Activated CD8-positive, alpha-beta T cell treated with anti-CD3 and anti-CD28 coated beads, Interleukin-2, amount 10 ng/mL, durations not matched to agents 7 days and 5 days (primary cell): ENCODE measurements at places on chromosomes 3 and 15. TPM values are rescaled to one million over a fixed set of nuclear protein-coding genes. Genes with fewer than 3 reads are reported as not detected.
A peak's percentile ranks its signal among the peaks of the same experiment; 100 is the strongest.

CFAP92 gene
- total RNA-seq: 0.26 TPM

GRCh38 chr15:39459548-39459947 lies 121.3 kb upstream of the THBS1 start:
- DNase-seq: no peak
- no peaks in the 10 kb centered on the region for H3K36me3 ChIP-seq
- H3K4me3 ChIP-seq: no peak overlapping the region
- no peak overlapping the region for H3K27ac ChIP-seq
- no peaks in the 10 kb centered on the region for H3K4me1 ChIP-seq
- H3K27me3 ChIP-seq: peaks cover 5% of the 10 kb centered on the region

GRCh38 chr3:183833516-183833915 lies 8.1 kb upstream of the MAP6D1 start:
- H3K36me3 ChIP-seq: peaks cover 8% of the 10 kb centered on the region
- H3K4me1 ChIP-seq: no peaks in the 10 kb centered on the region
- no peak overlapping the region for H3K4me3 ChIP-seq
- DNase-seq: no peak
- H3K27ac ChIP-seq: no peak overlapping the region

GRCh38 chr3:119861681-119862080 lies 79.8 kb downstream of the NR1I2 start:
- no peak overlapping the region for H3K4me3 ChIP-seq
- H3K27ac ChIP-seq: no peak overlapping the region
- DNase-seq: no peak

DNA sequence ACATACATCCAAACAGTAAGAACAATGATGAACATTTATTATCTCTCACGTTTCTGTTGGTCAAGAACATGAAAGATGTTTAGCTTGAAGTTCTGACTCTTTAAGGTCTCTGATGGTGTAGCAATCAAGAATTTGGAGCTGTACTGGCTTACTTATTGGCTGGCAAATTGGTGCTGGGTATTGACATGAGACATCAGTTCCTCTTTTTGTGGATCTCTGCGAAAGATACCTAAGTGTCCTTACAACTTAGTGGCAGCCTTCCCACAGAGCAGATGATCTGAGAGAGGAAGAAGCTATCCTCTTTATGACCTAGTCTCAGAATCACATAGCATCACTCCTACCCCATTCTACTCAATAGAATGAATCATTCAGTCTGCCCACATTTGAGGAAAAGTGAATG lies 309.8 kb upstream of the DCBLD2 start:
- H3K27ac ChIP-seq: no peak overlapping the region
- no peaks in the 10 kb centered on the region for H3K4me1 ChIP-seq
- no peak for DNase-seq
- H3K36me3 ChIP-seq: no peaks in the 10 kb centered on the region
- H3K4me3 ChIP-seq: no peak overlapping the region

- H3K4me3 ChIP-seq: peak within 1 kb of the TSS; percentile 88
- H3K27ac ChIP-seq: peak within 1 kb of the TSS; percentile 92
- H3K4me1 ChIP-seq: peaks cover 32% of the 10 kb centered on the region
- no peaks in the 10 kb centered on the region for H3K27me3 ChIP-seq
- peaks cover 11% of the 10 kb centered on the region for H3K36me3 ChIP-seq
Measured at GRCh38 chr15:56243163-56244037, at the start of gene RFX7. RFX7 (minus strand) TSS chr15:56243879; CDS start chr15:56243285, 594 bp downstream.

- H3K27me3 ChIP-seq: peaks cover 66% of the 10 kb centered on the region
- no peak overlapping the region for H3K27ac ChIP-seq
- no peak for DNase-seq
Measured at GRCh38 chr3:45796902-45797637, 734 bp upstream of the SLC6A20 start.

CPN2 gene
- not detected for total RNA-seq

TRPM1 gene
- not detected for total RNA-seq

DNA sequence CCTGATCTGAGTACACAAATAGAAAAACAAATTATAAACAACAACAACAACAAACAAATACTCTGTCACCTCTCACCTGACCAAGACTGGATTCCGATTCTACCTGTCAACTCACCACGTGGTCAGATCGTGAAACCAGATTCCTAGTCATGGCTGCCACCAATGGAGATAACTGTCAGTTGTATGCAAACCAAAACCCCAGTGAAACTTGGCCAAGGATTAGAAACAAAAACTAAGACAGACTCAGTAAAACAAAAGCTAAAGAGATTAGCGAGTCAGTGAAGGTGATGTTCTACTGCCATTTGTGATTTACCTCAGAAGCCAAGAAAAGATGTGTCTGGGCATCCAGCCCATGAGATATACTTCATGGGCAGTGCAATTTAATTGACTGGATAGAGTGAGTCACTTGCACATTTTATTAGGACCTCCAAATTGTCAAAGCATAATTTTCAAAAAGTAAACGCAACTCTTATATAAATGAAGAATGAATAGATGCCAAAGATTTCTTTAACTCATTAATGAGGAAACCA lies 31.1 kb downstream of the PHLDB2 start:
- no peak for DNase-seq
- no peak overlapping the region for H3K4me3 ChIP-seq
- no peaks in the 10 kb centered on the region for H3K4me1 ChIP-seq
- H3K27ac ChIP-seq: no peak overlapping the region
- H3K36me3 ChIP-seq: no peaks in the 10 kb centered on the region
- H3K27me3 ChIP-seq: no peaks in the 10 kb centered on the region

GRCh38 chr15:29611057-29611456 lies 211.2 kb downstream of the TJP1 start:
- no peaks in the 10 kb centered on the region for H3K4me1 ChIP-seq
- no peaks in the 10 kb centered on the region for H3K27me3 ChIP-seq
- no peak overlapping the region for H3K27ac ChIP-seq
- no peak for DNase-seq

DNA sequence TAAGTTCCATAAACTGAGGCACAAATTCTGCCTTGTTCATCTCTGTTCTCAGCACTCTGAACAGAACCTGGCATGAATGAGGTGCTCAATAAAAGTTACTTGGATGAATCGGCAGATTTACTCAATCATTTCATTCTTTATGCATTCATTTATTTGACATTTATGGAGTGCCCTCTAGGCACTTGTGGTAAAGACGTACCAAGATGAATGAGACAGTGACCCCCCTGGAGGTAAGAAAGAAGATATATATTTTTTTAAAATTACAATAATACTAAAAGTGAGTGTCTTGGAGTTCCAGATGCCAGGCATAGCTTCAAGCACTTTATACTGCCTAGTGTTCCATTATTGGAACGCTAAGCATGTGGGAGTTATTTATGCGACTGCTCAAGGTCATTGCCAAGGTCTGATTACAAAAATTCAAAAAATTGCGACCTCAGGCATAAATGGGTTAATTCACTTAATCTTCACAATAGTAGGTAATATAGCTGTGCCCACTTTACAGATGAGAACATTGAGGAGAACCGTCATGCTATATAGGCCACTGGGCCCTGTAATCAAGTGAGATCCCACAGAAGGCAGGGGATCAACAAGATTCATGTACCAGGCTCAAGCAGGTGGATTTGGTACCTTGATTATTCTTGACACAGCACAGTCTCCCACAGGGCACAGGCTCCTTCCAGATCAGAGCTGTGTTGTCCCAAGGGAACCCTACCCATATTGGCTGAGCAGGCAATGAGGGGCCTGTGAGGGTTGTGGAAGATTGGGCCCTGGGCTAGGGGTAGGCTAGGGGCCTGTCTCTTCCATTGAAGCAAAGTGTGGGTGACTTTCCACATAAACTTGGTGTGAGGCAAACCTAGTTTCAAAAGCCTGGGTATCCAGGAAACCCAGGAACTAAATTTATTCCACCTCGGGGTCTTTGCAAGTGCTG lies 10.7 kb downstream of the XIRP1 start:
- H3K4me3 ChIP-seq: peak overlapping the region; percentile 32
- peak overlapping the region; percentile 8 for H3K27ac ChIP-seq
- no peaks in the 10 kb centered on the region for H3K27me3 ChIP-seq
- no peaks in the 10 kb centered on the region for H3K36me3 ChIP-seq

DPPA2 gene
- total RNA-seq: not detected

RGMA gene
- not detected for total RNA-seq

MINAR1 gene
- total RNA-seq: 0.57 TPM

TERB2 gene
- total RNA-seq: not detected

THRB gene
- total RNA-seq: not detected

EXD1 gene
- total RNA-seq: not detected

DNA sequence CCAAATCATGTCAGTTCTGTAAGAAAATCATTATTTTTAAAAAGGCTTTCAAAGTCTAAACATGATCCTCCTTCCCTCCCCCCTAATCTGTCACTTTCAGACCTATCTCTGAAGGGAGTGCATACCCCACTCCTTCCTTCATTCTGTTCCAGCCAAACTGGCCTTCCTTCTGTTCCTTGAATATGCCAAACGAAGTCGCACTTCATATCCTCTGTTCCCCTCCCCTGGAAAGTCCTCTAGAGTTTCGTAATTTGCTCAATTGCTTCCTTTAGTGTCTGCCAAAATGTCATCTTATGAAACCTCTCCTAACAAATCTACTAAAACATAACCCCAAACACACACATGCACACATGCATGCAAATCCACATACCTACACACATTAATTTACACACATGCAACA lies 69.5 kb upstream of the TUSC7 start:
- H3K4me1 ChIP-seq: no peaks in the 10 kb centered on the region
- no peak for DNase-seq
- no peaks in the 10 kb centered on the region for H3K36me3 ChIP-seq
- H3K4me3 ChIP-seq: no peak overlapping the region

- H3K36me3 ChIP-seq: no peaks in the 10 kb centered on the region
- no peak for DNase-seq
- H3K27ac ChIP-seq: no peak overlapping the region
Measured at GRCh38 chr3:141174674-141175073, 57.0 kb upstream of the PXYLP1 start.

DNA sequence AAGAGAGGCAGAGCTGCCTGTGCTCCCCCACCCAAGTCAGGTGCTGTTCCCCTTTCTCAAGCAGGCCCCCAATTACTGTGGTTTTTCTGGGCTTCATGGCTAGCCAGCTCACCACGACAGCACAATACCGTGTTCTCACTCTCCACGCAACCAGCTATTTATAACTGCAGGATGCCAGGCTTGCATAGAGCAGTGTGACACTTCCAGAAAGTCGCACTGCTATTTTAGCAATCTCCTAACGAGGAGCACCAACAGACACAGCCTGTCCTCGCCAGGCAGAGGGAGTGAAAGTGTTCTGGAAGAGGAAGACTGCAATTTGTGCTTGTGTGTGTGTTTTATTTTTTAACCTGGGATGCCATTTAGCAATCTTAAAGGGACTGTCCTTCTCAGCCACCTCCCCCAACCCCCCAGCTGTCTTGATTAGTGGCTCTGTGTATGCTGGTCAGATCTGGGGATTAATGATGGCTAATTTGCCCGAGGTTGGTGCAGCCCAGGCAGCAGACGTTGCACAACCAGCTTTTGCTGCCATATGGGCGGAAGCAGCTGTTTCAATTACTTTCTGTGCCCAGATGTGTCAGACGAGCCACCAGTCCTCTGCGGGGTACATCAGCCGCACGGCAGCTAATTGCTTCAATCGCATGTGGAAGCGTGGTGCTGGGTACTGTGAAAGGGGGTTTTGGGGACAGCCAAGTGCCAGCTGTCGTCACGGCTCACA lies 268.0 kb upstream of the ARRDC4 start:
- no peak overlapping the region for H3K4me3 ChIP-seq
- no peaks in the 10 kb centered on the region for H3K4me1 ChIP-seq
- H3K27ac ChIP-seq: no peak overlapping the region
- no peaks in the 10 kb centered on the region for H3K27me3 ChIP-seq
- no peaks in the 10 kb centered on the region for H3K36me3 ChIP-seq

GRCh38 chr3:126714276-126714900 lies 10.3 kb downstream of the CHCHD6 start:
- H3K27ac ChIP-seq: no peak overlapping the region
- no peaks in the 10 kb centered on the region for H3K27me3 ChIP-seq
- H3K4me3 ChIP-seq: no peak overlapping the region
- no peaks in the 10 kb centered on the region for H3K36me3 ChIP-seq

SEMA3G gene
- 0.21 TPM for total RNA-seq

GRCh38 chr15:74403991-74404563 lies 29.7 kb downstream of the SEMA7A start:
- peaks cover 63% of the 10 kb centered on the region for H3K4me1 ChIP-seq
- no peaks in the 10 kb centered on the region for H3K36me3 ChIP-seq
- H3K27me3 ChIP-seq: no peaks in the 10 kb centered on the region
- peak overlapping the region; percentile 24 for H3K4me3 ChIP-seq

GRCh38 chr3:101259485-101260341 lies 60.7 kb downstream of the IMPG2 start:
- peaks cover 2% of the 10 kb centered on the region for H3K4me1 ChIP-seq
- no peak overlapping the region for H3K27ac ChIP-seq
- peaks cover 2% of the 10 kb centered on the region for H3K27me3 ChIP-seq
- no peak overlapping the region for H3K4me3 ChIP-seq

- no peaks in the 10 kb centered on the region for H3K27me3 ChIP-seq
- no peak overlapping the region for H3K4me3 ChIP-seq
- DNase-seq: no peak
- H3K4me1 ChIP-seq: no peaks in the 10 kb centered on the region
- H3K36me3 ChIP-seq: peaks cover 67% of the 10 kb centered on the region
Measured at GRCh38 chr3:183777016-183777618, 48.3 kb downstream of the MAP6D1 start.

DNA sequence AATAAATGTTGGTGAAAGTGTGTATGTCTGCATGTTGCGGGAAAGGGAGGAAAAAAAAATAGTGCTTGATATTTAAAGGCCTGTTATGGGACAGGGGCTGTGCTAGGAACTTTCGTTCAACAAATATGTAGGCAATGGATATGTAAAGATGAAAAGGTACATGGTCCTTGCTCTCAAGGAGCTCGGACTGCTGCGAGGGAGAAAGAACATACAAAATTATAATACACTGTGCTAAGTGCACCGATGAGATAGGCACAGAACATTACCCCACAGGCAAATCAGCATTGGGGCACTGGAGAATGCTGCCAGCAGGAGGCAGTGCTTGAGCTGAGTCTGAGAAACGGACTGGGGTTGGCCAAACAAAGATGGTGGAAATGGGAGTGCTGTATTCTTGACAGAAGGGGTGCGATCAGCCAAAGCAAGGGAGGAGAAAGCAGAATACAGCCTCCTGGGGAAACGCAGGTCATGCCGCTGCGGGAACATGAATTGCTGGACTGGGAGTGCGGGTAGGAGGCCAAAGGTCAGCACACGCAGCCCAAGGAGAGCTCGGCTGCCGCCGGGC lies 649 bp downstream of the C15orf40 start:
- H3K4me3 ChIP-seq: peak overlapping the region; percentile 87
- H3K27ac ChIP-seq: peak overlapping the region; percentile 90
- peak; percentile 89 for DNase-seq
- H3K4me1 ChIP-seq: peaks cover 50% of the 10 kb centered on the region
- H3K36me3 ChIP-seq: peaks cover 20% of the 10 kb centered on the region

PRSS50 gene
- not detected for total RNA-seq

GRCh38 chr15:67839499-67839928 lies 331 bp downstream of the RNU6-1 start:
- peaks cover 40% of the 10 kb centered on the region for H3K4me1 ChIP-seq
- peak; percentile 54 for DNase-seq
- peaks cover 4% of the 10 kb centered on the region for H3K36me3 ChIP-seq
- peaks cover 29% of the 10 kb centered on the region for H3K27me3 ChIP-seq
- peak overlapping the region; percentile 87 for H3K4me3 ChIP-seq

LRRC57 gene
- 30.4 TPM for total RNA-seq

PTPRG gene
- total RNA-seq: not detected
